ENCODE measurements at places on chromosomes 12 and 14.

DNA sequence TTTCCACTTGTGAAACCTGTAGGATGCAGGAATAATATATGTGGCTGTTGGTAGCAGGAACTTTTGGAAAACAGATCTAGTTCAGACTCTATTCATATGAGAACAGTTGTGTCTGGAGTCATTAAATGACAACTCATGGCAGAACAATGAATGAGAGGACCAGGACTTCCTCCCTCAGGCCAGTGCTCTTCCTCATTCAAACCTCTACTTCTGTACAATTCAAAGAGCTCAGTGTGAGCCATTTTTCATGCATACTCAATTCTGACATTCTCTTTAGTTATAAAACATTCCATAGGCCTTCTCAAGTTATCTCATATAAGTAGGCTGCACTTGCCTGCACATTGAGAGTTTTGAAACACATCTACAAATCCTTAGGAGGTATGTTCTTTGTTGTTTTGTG is 1526.6 kb upstream of the FLRT2 start:
- DNase-seq = no peak

GRCh38 chr14:72788972-72789728 is 104.8 kb downstream of the DPF3 start:
- DNase-seq = no peak

GRCh38 chr14:75311356-75311755 is 32.7 kb downstream of the FOS start:
- no peak for DNase-seq

GRCh38 chr12:4933411-4933810 is 23.7 kb downstream of the KCNA1 start:
- DNase-seq = no peak

DNA sequence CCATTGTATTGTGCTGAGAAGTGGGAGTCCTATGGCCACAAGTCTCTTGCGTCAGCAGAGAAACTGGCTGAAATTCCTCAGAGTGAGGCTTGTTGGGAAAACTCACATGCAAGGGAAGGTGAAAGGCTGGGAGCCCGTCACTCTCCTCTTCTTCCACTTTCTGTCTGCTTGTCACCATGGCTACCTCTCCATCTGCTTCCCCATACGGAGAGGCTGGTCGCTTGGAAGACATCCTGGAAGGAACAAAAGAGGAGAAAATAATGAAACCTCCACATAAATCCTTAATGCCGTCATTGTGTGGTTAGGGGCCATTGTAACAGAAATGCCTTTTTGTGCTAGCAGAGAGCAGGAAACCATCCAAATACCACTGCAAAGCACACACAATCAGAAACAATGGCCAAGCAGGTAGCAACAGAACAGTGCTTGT is 53.7 kb downstream of the SOX5 start:
- no peak for DNase-seq

GRCh38 chr12:5364036-5364770 is 67.7 kb upstream of the NTF3 start:
- no peak for DNase-seq

DNA sequence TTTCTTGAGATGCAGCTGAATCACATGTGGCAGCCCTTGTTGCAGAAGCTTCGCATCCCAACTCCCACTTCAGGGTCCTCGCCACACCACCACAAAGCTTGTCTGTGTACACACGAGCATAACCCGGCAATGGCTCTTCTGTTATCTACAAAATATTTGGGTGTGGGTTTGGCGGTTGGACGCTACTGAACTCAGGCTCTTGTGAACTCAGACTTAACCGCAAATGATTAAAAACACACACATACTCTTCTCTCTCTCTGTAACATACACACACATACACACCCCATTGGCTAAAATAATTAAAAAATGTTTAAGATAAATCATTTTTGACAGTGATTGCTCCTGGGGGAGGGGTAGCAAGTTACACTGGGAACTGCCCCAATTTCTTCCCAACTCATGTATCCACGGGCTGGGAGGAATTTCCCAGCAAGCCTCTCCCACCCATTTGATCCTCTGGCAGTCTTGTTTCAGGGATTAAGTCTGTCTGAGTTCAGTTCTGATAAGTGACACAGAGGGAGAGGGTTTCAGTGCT is 63.7 kb upstream of the MANSC4 start:
- DNase-seq = no peak

- no peak for DNase-seq
Observed at GRCh38 chr14:100372357-100373048, 49.4 kb downstream of the SLC25A47 start.

DNA sequence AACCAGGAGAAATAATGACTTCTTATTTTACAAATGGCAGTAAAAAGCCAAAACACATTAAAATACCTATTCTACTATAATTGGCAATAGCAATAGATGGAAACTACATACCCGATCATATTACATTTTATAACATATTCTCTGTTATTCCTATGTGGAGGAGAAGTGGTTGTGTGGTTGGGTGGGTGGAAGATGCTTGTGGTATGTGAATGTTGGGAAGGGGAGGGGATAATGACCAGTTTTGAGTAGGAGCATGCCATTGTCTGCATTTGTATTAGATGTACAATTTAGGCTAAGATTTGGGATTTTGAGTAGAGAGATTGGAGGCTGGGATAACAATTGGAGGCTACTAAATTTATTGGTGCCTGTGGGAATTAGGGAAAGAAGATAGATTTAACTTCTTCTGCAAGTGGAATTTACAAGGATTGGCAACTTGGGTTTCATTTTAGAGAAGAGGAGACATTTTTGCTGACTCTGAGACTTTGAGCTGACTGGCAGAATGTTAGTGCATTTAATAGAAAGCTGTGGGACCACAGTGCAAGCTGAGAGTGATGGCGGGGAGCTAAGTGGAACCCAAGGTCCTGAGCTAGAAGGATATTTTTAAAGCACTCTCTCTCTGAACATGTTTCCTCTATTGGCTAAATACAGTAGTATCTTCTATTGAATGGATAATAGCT is 65.2 kb downstream of the SLC16A7 start:
- no peak for DNase-seq

- DNase-seq = no peak
Observed at GRCh38 chr14:36221112-36221511, 44.6 kb upstream of the PTCSC3 start.

DNA sequence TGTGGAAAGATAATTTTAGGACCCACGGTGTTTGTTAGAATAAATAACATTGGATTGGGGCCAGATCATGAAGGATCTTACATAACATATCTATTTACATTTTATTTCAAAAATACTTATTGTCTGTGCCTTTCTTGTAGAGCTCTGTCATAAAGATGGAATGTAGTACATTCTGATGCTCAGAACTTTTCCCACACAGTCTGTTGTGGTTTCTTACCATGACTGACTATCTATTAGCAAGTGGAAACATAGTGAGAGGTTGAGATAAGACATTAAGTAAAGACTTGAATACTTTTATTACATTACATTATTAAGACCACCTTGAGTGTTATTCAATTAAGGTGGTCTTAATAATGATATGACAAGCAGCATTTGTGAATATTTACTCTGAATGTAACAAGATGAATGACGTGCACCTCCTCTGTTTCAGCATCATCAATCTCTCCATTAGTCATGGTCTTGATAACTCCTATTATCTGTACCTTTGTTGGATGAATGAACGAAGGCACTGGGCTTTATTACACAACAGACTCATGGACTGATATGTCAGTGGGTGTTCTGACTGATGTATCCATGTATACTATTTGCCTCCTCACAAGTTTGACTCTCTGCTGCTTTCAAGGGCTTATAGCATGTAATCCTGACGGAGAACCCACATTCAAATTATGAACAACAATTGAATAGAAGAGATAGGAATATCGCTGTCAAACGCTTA is 883.0 kb upstream of the FLRT2 start:
- no peak for DNase-seq

- DNase-seq = no peak
Observed at GRCh38 chr14:56208520-56208919, 90.3 kb downstream of the PELI2 start.

- no peak for DNase-seq
Observed at GRCh38 chr14:90299408-90299807, 32.3 kb downstream of the NRDE2 start.

GRCh38 chr12:132476038-132476414 is 13.9 kb upstream of the FBRSL1 start:
- no peak for DNase-seq

GRCh38 chr12:84362552-84362897 is 550.1 kb downstream of the SLC6A15 start:
- no peak for DNase-seq

GRCh38 chr12:55681142-55682077 is 26.3 kb downstream of the ITGA7 start:
- DNase-seq = no peak

- DNase-seq = no peak
Observed at GRCh38 chr12:116673681-116674111, 64.2 kb downstream of the SPRING1 start.

DNA sequence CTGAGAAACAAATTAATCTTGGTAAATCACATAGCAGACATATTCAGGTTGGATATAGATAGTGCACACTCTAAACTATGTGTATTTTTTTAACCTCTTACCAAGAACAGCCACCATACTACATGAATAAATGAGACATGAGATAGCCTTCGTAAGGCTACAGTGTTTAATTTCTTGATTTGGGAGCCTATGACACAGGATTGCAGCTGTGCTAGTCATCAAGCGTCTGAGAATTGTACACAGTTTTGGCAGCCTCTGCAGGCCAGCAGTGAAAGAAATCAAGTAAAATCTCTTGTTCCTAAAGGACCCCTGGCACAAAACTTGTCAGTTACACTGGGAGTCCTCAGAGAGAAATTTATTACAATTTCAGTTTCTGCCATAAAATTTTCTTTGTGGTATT is 236.1 kb downstream of the C12orf50 start:
- no peak for DNase-seq

DNA sequence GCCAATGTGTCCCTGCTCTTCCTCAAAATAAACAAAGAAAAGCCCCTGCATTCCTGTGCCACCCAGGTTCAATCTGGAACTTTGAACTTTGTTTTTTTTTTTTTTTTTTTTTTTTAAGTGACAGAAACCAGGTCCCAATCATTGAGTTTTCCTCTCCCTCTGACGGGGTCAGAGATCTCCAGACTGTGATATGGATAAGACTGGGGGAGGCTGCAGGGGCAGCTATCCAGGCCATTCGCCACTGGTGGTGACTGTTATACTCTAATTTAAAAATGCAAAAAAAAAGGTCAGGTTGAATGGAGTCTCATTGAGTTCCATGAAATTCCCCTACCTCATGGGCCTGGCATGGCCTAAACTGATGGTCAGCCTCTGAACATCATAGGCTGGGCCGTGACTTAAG is 57.0 kb downstream of the TMX1 start:
- no peak for DNase-seq

- DNase-seq = no peak
Observed at GRCh38 chr14:65620195-65620594, 207.7 kb downstream of the FUT8 start.

DNA sequence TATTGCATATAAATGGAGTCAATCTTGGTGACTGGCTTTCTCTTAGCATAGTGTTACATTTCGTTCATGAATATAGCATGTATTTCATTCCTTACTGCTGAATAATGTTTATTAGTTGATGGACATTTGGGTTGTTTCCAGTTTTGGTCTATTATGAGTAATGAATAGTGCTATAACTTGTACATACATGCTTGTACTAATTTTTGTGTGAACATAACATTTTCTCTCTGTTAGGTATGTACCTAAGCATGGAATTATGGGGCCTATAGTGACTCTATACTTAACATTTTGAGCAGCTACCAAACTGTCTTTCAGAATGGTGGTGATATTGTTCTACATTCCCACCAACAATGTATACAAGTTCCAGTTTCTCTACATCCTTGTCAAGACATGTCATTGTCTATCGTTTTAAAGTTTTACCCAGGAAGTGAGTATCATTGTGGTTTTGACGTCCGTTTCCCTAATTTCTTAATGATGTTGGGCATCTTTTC is 23.1 kb downstream of the ATP2A2 start:
- peak; percentile 32 for DNase-seq

GRCh38 chr14:38505221-38505972 is 249.5 kb upstream of the CLEC14A start:
- DNase-seq = no peak
